Stimulated activated CD4-positive, alpha-beta T cell treated with anti-CD3 and anti-CD28 coated beads, TNF-alpha, amount 100 ng/mL, for 4 hours (primary cell): ENCODE measurements at places on chromosomes 12 and 14.

GRCh38 chr14:22460461-22461195 lies 128.4 kb downstream of the DAD1 start:
- DNase-seq, result no peak

DNA sequence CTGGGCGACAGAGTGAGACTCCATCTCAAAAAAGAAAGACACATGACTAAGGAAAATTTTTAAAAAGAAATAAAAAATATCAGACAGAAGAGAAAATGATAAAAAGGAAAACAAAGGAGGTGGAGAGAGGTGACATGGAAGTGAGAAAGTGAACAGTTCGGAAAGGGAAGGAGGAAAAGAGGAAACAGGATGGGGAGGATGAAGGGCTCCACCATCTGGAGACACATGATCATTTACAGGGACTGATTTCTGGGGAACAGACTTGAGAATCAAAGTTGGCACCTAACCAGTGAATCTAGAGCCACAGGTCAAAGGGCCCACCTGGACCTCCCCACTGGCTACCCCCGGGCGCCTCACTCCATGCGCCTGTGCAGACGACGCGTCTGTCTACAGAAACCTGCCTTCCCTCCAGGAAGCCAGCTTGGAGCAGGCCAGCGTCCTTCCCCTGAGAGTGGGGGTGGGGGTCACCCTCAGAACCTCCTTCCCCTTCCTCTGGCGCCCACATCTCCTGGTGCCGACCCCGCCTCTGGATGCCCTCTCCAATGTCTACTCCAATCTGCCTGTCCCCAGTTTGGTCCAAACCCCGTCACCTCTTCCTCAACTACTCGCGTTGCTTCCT lies 60.5 kb downstream of the AMN start:
- no peak for DNase-seq

DNA sequence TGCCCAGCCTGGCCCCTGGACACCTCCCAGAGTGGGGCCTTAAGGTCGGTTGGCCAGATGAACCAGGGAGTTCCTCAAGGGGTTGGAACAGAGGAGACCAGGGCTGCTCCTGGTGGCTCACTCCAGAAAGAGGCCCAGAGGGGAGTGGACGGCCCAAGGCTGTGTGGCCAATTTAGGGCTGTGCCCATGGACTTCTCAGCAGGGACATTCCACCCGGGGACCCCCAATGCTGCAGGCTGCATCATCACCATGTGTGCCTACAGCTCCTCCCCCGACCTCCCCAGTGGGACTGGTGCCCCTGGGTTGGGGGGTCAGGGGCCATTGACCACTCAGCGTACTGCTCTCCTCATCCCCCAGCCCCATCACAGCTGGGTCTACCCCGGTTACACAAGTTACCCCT lies 17.6 kb upstream of the CYP46A1 start:
- no peak for DNase-seq

- no peak for DNase-seq
Measured at GRCh38 chr14:53620317-53620716, 336.3 kb downstream of the BMP4 start.

GRCh38 chr14:81348061-81348460 lies 52.1 kb downstream of the STON2 start:
- no peak for DNase-seq

GRCh38 chr12:128474916-128475315 lies 207.9 kb downstream of the TMEM132C start:
- no peak for DNase-seq

GRCh38 chr12:94255006-94255405 lies 106.6 kb downstream of the PLXNC1 start:
- no peak for DNase-seq

DNA sequence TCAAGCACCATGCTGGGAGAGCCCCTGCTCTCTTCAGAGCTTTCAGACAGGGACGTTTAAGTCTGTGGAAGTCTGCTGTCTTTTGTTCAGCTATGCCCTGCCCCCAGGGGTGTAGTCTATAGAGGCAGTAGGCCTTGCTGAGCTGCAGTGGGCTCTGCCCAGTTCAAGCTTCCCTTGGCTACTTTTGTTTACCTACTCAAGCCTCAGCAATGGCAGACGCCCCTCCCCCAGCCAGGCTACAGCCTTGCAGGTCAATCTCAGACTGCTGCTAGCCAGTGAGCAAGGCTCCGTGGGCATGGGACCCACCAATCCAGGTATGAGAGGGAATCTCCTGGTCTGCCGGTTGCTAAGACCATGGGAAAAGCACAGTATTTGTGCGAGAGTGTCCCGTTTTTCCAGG lies 37.4 kb upstream of the C12orf71 start:
- no peak for DNase-seq
